ENCODE measurements at places on chromosomes 1 and 21.

DNA sequence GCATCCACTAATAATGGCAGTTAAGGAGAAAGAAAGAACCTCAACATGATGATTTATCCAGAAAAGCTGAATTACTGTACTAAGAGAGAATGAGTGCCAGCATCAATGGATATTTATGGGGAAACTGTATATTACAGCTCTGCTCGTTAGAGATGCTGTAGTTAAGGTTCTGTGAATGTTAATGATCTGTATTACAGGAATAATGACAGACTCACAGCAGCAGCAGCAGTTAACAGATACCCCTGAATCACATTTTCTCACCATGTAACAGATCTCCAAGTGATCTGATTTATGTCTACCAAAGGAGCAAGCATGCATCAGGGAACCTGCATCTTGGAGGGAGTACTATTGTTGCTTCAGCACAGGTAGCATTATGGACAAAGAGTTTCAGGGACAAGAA is 80.6 kb upstream of the C8B start:
- no peak for DNase-seq

DNA sequence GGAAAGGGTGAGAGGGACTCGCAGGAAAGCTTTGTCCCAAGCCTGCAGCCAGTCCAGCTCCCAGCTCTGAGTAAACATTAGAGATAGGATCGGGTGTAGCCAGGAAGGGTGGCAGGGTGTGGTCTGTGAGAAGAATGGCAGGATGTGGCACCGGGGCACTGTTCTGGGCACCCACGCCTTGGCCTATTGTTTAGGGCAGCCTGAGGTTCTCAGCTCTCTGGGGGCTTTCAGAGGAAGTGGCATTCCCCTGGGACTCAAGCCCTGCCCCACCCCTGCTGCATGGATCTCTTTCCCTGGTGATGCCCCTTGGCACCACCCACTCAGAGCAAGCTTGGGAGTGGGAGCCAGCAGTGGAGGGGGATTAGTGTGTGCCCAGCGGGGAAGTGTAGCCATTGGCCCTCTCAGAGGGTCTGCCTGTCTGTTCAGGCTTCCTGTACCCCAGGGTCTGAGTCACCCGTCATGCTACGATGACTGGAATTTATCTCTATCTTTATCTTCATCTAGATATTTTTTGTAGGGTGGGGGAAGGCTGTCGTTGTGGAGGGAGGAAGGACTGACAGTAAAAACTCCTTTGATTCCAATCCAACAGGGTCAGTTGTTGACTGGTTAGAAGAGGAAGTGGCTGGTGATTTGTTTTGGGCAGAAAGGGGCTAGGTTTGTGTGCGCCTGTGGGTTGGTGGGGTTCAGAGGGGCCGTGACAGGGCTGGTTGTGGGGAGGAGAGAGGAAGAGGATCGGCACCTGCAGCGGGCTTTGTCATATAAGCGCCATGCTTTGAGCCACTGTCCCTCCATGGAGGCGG is 31.6 kb downstream of the SOX13 start:
- DNase-seq = no peak

DNA sequence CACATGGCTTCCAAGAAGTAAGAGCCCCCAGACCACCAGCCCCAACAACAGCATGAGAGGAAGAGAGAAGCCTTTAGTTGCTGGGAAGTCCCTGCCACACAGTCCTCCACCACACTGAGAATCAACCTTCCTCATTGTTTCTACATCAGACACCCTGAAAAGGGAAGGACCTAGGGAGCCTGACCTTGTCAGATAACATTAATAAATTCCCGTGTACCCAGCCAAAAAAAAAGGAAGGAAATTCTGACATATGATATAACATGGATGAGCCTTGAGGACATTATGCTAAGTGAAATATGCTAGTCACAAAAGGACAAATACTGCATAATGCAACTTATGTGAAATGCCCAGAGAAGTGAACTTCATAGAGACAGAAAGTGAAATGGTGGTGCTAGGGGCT is 65.6 kb upstream of the ARHGAP29 start:
- no peak for DNase-seq

DNA sequence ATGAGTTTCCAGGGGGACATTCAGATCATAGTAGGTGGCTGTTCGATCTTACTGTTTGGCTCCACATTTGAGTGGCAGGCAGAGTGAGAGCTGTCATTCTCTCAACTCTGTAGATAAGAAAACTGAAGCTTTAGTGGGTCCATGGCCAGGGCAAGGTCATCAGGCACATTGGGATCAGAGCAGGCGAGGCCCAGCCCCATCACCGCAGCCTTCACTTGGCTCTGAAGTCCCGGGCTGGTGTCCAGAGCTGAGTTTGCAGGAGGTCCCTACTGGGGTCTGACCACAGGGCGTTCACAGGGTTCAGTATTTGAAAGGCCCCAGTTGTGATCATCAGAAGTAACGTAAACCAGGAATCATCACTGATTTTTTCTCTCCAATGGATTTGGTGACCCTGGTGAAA is 76.7 kb downstream of the OBSCN start:
- DNase-seq = no peak

DNA sequence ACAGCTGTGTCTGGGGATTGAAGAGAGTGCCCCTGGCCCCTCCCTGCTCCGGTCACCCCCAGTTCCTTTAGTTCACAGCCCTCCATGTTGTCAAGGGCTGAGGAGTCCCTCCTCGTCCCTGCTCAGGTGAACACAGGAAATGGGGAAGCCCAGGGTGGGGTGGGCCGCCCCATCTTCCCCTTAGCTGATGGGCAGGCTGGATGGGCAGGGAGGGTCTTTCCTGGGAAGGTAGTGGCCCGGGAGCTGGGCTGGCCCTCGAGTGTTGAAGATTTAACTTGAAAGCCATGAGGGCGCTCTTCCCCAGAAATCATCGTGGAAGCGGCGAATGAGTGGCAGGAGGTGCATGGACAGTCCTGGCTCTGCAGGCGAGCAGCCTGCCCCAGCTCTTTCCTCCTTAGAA is 18.3 kb upstream of the NPHP4 start:
- DNase-seq = no peak

GRCh38 chr1:194860248-194861201 is 1674.1 kb upstream of the B3GALT2 start:
- DNase-seq = no peak

- DNase-seq = no peak
Observed at GRCh38 chr1:219292999-219293398, 119.3 kb downstream of the LYPLAL1 start.
